Left renal cortex interstitium (tissue), 4 donors: ENCODE measurements at places on chromosomes 2 and 18. TPM values are rescaled to one million over a fixed set of nuclear protein-coding genes. Genes with fewer than 3 reads are reported as not detected.

MRPS9 gene
- 52.9 TPM for polyA plus RNA-seq

PARD6G gene
- 35.4 TPM for polyA plus RNA-seq

CPO gene
- polyA plus RNA-seq, result 2.0 TPM

HRH4 gene
- 0.33 TPM for polyA plus RNA-seq

GCKR gene
- polyA plus RNA-seq, result not detected

GCG gene
- not detected for polyA plus RNA-seq

FOSL2 gene
- polyA plus RNA-seq, result 24.7 TPM
